Activated naive CD4-positive, alpha-beta T cell treated with Interleukin-2 at 50 U/mL for 16 hours (primary cell): ENCODE measurements at places on chromosomes 2 and 18.

GRCh38 chr2:148650881-148651280 is 6.3 kb downstream of the EPC2 start:
- DNase-seq: no peak

GRCh38 chr2:207896525-207897285 is 127.0 kb upstream of the FZD5 start:
- DNase-seq: no peak

DNA sequence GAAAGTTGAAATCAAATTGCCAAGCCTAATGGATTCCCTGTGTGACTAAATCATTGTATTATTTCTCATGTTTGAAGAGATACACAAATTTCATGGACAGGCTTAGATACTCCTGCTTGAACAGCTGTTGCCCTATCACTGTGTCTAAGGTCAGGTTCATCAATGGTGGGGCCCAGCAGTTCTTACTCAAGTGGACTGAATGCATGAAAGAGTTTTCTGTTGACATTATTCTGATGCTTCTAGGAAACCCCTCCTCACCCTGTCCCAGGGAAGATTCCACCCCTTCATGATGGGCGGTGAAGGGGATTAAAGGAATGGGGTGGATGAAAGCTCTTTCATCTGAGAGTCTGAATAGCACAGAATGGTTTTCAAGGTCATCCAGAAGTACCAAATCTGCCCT is 148.8 kb downstream of the INO80D start:
- no peak for DNase-seq

DNA sequence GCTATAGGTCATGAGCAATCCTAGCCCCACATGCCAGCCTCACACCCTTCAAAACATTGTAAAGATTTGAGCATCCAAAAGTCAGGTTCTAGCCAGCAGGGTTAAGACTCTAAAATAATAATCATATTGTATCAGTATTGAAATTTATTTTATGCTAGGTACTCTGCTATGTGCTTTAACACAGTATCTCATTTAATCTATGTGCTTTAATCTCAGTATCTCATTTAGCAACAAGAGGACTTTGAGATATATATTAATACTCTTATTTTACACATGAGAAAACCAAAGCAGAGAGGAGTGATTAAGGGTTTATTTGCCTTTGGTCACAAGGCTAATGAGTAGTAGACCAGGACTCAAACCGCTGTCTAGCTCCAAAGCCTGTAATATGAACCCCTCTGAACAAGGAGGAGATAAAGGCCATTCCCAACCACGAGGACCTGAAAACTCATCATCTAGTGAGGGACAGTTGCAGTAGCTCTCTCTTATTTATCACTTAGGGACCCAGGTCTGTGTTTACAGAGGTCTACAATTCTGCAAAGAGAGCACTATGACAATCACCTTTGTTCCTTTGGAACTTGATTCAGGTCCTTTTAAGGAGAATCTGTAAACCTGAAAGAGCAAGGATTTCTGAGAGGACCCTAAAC is 116.5 kb upstream of the SERTAD2 start:
- DNase-seq: no peak

DNA sequence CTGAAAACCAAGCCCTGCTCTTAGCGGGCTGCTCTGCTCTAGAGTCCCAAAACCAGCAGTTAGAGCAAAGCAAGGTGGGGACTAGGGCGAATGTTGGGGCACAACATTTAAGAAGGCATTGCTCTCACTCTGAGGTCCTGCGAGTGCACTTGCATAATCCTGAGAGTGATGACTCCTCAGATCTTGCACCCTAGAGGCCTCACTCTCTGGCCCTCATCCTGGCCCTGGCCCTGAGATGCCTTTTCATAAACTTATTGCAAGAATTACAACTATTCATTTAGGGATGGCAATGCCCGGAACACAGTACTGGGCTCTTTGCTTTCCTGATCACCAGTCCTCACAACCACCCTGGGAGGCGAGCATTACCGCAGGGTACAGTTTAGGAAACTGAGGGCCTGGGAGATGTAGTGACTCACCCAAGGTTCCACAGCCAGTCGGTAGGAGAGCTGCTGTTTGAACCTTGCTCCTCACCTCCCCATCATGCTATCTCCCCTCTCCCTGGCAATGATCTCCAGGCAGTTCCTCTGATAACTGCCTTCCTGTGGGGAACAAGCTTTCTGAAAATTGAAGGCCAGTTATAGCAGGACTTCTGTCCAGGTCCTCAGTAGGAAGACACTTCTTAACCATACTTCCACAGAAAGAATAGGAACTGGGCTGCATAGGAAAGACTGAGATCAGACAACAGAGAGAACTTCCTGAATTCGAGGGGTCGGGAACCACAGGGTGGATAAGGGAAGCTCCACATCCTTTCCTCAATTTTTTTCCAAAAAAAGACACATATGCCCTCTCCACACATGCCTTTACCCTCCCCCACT is 91.3 kb downstream of the TNS1 start:
- DNase-seq: no peak

DNA sequence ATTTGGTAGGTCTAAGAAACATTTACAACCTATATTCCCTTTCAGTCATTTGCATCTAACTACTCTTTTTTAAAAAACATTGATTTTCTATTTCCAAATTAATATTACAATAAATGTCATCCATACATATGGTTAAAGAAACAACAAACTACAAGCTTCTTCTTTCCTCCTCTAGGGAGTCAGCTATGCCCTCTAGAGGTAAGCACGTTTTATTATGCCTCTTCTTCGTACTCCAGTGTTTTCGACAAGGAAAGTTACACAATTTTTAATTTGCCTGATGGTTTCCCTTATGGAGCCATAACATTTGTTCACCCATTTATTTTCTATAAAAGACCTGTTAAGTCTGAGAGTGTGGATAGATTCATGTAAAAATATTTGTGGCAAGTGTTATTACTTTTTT is 183.4 kb upstream of the CDH7 start:
- DNase-seq: no peak

GRCh38 chr2:208010506-208010905 is 14.8 kb downstream of the PLEKHM3 start:
- DNase-seq: no peak
